Osteoblast (primary cell): ENCODE measurements at places on chromosomes 5 and 9.

- H3K4me1 ChIP-seq, result no peaks in the 10 kb centered on the region
- H3K27ac ChIP-seq, result no peak overlapping the region
- no peaks in the 10 kb centered on the region for H3K36me3 ChIP-seq
- H3K27me3 ChIP-seq, result no peaks in the 10 kb centered on the region
- DNase-seq, result no peak
- no peak overlapping the region for H3K4me3 ChIP-seq
Observed at GRCh38 chr5:50657044-50657443, 9.4 kb upstream of the PARP8 start.

GRCh38 chr9:124769549-124770358, 1.4 kb downstream of the NR6A1 start:
- H3K27me3 ChIP-seq, result peaks cover 61% of the 10 kb centered on the region
- no peaks in the 10 kb centered on the region for H3K36me3 ChIP-seq
- no peak overlapping the region for H3K27ac ChIP-seq

GRCh38 chr5:29263915-29264351, 1929.6 kb upstream of the CDH6 start:
- no peaks in the 10 kb centered on the region for H3K4me1 ChIP-seq
- no peaks in the 10 kb centered on the region for H3K36me3 ChIP-seq
- H3K4me3 ChIP-seq, result no peak overlapping the region
- H3K27ac ChIP-seq, result no peak overlapping the region

GRCh38 chr5:74174366-74174765, 466.2 kb downstream of the ENC1 start:
- no peak overlapping the region for H3K27ac ChIP-seq
- no peak for DNase-seq
- H3K4me3 ChIP-seq, result no peak overlapping the region
- peaks cover 7% of the 10 kb centered on the region for H3K4me1 ChIP-seq

GRCh38 chr9:129290606-129291005, 112.5 kb upstream of the IER5L start:
- no peaks in the 10 kb centered on the region for H3K4me1 ChIP-seq
- no peaks in the 10 kb centered on the region for H3K27me3 ChIP-seq

DNA sequence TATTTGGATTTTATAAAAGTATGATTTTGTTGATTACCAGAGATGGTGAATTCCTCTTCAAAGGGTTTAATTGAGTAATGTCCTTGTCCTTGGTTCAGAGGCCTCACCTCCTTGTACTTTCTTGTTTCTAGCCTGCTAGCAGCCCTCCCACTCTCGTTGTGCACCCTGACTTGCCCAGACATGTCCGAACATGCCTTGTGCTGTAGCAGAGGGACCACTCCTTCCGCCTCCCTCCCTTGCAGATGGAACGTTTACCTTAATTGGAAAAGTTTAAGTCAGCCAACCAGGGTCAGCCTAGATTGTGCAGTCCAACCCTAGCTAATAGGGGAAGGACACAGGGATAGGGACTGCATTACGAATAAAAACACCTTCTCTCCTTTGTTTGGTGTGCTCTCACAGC, 406.9 kb upstream of the NMUR2 start:
- H3K27me3 ChIP-seq, result no peaks in the 10 kb centered on the region
- no peak overlapping the region for H3K27ac ChIP-seq
- no peaks in the 10 kb centered on the region for H3K36me3 ChIP-seq
- no peak for DNase-seq
- H3K4me1 ChIP-seq, result no peaks in the 10 kb centered on the region

DNA sequence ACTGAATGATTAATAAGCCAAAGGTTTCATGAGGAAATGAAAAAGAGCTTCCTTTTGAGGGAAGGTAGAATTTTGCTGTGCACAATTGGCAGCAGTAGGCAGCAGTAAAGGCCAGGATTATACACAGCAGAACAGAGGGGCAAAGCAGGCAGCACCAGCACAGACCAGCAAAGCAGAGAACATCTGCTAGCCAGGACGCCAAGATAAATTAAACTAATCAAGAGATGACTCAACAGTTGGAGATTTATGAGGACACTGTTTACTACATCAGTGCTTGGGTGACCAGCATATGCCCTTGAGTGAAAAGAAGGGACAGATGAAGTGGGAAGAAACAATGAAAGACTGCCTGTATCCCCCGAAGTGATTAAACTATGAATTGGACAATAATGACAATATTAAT, 871.4 kb upstream of the CDH10 start:
- DNase-seq, result no peak
- H3K27ac ChIP-seq, result no peak overlapping the region
- no peaks in the 10 kb centered on the region for H3K4me1 ChIP-seq
- no peaks in the 10 kb centered on the region for H3K27me3 ChIP-seq
- no peaks in the 10 kb centered on the region for H3K36me3 ChIP-seq
- no peak overlapping the region for H3K4me3 ChIP-seq

DNA sequence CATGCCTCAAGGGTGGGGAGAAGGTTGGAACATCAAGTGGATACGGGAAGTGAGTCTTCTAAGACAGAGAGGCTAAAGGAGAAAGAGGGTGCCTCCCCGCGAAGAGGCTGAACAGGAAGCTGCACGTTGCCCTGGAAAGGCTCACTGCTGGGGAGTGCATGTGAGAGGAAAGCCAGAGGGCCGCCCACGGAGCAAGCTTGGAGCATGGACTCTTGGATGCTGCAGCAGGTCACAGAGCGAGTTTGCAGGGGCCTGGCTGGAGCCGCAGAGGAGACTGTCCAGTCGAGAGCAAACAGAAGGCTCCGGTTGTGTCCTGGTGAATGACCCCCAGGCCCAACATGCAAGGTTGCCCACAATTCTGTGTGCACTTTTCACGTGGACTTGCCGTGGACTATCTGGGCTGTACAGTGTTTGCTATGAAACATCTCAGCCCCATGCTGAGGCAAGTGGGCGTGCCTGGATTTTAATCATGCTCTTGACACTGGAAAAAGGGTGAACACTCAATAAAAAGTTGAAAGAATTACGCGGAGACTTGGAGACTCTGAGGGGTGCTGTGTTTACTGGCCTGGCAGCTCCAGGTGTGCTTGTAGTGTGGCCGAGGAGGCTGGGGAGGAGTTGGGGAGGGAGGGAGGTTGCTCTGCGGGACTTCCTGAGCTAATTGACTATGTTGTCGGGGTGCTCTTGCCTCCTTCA, 54.5 kb upstream of the GARNL3 start:
- no peak overlapping the region for H3K27ac ChIP-seq
- H3K4me3 ChIP-seq, result no peak overlapping the region
- no peaks in the 10 kb centered on the region for H3K36me3 ChIP-seq
- H3K4me1 ChIP-seq, result peaks cover 8% of the 10 kb centered on the region

GRCh38 chr5:171410181-171410580, 9.3 kb upstream of the FGF18 start:
- H3K4me3 ChIP-seq, result no peak overlapping the region
- peak overlapping the region; percentile 19 for H3K27ac ChIP-seq
- H3K4me1 ChIP-seq, result peaks cover 34% of the 10 kb centered on the region
- H3K27me3 ChIP-seq, result no peaks in the 10 kb centered on the region
- no peak for DNase-seq
- H3K36me3 ChIP-seq, result peaks cover 87% of the 10 kb centered on the region

GRCh38 chr5:7850395-7851239, at the start of gene CFAP90:
Gene CFAP90, minus strand, starts transcription at chr5:7851133. Its CDS starts 112 bp downstream, at chr5:7851021.
- H3K4me1 ChIP-seq, result peaks cover 3% of the 10 kb centered on the region
- H3K4me3 ChIP-seq, result peak within 1 kb of the TSS; percentile 66
- H3K27me3 ChIP-seq, result peaks cover 15% of the 10 kb centered on the region
- peak; percentile 90 for DNase-seq
- no peaks in the 10 kb centered on the region for H3K36me3 ChIP-seq
- no peak within 1 kb of the TSS for H3K27ac ChIP-seq

- H3K4me3 ChIP-seq, result no peak overlapping the region
- H3K4me1 ChIP-seq, result no peaks in the 10 kb centered on the region
- H3K27me3 ChIP-seq, result no peaks in the 10 kb centered on the region
- no peak for DNase-seq
Observed at GRCh38 chr5:128693764-128694163, 155.7 kb upstream of the FBN2 start.

DNA sequence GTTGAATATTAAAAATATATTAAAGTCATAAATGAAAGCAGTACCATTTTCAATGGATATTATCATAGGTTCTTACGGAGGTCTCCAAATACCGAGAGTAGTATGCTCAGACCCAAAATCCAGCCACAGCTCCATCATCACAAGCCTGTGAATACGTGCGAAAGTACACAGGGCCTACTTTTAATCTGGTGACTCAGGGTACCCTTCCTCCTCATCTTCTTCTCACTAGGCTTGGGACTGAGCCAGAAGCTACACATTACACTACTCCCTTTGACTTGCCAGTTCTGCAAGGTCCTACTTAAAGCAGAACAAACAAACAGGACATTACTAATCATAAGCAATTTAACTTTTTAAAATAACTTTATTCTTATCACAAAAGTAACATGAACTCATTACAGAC, 7.6 kb upstream of the RIC1 start:
- no peaks in the 10 kb centered on the region for H3K36me3 ChIP-seq
- DNase-seq, result peak; percentile 73
- H3K27ac ChIP-seq, result peak overlapping the region; percentile 24
- no peak overlapping the region for H3K4me3 ChIP-seq
- H3K27me3 ChIP-seq, result no peaks in the 10 kb centered on the region

DNA sequence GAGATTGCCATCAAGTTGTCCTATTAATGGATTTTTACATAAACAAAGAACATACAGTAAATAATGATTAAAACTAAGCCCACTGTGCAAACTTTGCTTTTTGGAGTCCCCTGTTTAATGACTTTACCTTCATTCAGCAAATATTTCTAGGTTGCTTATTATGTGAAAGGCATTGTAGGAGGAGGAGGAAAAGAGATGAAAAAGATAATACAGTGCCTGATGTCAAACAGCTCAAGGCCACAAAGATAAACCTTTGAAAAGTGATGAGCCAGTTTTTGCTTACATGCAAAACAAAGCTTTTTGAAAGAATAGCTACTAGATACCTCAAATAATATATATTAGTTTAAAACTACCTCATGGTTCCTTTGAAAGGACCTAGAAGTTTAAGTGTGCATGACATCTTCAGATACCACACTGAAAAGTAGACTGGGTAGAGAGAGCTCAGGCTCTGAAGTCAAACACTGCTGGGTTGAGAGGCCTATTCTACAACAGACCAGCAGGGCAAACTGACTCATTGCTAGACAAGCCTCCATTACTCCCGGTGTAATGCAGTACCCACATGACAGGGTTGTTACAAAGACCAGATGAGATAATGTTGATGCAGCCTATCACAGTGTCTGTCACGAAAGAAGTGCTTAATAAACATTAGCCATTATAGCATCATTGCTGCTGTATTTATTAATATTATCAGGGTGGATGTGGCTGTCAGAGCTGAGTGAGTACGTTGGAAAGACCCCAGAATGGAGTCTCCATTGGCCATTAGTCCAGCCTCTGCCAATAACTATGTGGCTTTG, 11.8 kb downstream of the DEPDC1B start:
- no peak overlapping the region for H3K4me3 ChIP-seq
- no peak overlapping the region for H3K27ac ChIP-seq
- no peaks in the 10 kb centered on the region for H3K36me3 ChIP-seq
- H3K4me1 ChIP-seq, result peaks cover 5% of the 10 kb centered on the region
- no peak for DNase-seq

GRCh38 chr9:89496645-89497256, 1.2 kb downstream of the SEMA4D start:
- H3K27ac ChIP-seq, result no peak overlapping the region
- no peaks in the 10 kb centered on the region for H3K36me3 ChIP-seq
- H3K27me3 ChIP-seq, result peaks cover 11% of the 10 kb centered on the region
- no peaks in the 10 kb centered on the region for H3K4me1 ChIP-seq
- DNase-seq, result no peak
